ENCODE measurements at places on chromosomes 2 and 18.

DNA sequence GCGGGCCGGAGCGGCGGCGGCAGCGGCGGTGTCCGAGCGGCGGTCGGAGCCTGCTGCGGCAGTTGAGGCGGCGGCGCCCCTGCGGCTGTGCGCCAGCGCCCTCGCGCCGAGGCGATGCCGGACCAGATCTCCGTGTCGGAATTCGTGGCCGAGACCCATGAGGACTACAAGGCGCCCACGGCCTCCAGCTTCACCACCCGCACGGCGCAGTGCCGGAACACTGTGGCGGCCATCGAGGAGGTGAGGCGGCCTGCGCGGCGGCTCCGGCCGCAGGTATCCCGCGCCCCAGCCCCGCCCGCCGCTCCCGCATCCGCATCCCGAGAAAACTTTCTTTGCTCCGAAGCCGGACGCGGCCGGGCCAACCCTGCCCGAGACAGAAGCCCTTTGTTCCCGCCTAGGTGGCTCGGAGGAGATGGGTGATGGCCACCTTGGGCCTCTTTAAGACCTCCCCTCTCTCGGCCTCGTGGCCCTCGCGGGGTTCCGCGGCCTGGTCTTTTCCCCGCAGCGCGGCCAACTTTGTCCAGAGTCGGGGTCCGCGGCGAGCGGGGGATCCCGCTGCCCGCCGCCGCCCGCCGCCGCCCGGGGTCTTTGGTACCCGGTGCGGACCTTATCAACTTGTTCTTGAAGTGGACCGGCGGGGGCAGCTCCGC lies 504 bp downstream of the ASAP2 start:
- DNase-seq, result no peak

- no peak for DNase-seq
Measured at GRCh38 chr18:41126541-41127235, 828.3 kb upstream of the PIK3C3 start.

DNA sequence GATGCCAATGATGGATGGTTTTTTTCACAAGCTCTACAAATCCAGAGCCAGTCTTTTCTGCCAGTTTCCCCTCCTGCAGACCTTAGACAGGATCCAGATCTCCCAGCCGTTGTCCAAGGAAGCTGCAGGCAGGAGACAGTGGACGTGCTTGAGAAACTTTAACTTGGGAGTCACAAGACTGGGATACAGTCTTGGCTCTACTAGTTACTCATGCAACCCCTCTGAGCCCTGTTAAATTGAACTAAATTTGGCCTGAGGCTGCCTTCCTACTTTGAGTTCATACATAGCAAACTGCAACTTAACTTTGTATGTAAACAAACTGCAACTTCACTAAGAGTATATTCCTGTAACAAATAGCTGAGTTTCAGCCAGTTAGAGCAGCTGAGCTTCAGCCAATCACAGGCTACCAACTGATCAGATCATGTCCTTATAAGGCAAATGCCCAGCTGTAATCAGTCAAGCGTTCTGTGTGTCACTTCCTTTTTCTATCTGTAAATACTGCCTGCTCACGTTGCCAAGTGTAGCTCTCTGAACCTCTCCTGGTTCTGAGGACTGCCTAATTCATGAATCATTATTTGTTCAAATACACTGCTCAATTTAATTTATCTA lies 140.9 kb downstream of the CAPN13 start:
- DNase-seq, result peak; percentile 76

- no peak for DNase-seq
Measured at GRCh38 chr2:48812416-48812815, 56.9 kb upstream of the LHCGR start.

DNA sequence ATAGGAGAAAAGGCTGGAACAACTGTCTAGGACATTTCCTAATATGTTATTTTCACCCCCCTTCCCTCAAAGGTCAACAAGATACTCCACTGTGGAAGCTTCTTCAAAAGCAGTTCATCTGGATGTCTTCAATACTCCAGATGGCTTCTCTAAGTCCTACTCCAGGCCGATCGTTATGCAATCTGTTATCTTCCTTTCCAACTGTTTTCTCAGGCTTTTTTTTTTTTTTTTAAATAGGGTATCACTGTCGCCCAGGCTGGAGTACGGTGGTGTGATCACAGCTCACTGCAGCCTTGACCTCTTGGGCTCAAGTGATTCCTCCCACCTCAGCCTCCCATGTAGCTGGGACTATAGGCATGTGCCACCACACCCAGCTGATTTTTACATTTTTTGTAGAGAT lies 26.3 kb downstream of the ATP8B1 start:
- no peak for DNase-seq

DNA sequence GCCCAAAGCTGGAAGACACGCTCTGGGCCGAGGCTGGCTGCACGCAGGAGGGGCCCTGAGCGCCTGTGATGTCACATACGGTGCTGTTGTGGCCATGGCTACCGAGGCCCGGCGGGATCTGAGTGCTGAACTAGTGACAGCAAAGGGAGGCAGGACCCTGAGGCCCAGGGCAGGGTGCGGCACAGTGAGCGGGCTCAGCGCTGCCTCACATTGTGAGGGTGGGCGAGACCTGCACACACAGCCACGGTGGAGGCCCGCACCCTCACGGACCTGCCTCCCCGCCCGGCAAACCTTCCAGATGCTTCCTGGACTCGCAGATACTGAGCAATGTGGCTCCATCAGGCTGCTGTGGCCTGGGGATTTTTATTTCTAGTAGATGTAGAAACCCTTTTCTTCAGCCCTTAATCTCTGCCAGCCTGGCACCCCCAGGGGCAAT lies 133.8 kb upstream of the CTDP1 start:
- peak; percentile 56 for DNase-seq
